CD4-positive, alpha-beta T cell treated with Interleukin-15 for 4 hours (primary cell): ENCODE measurements at places on chromosomes 2 and 18.

GRCh38 chr2:85522090-85522647, 16.8 kb upstream of the MAT2A start:
- no peak for DNase-seq

DNA sequence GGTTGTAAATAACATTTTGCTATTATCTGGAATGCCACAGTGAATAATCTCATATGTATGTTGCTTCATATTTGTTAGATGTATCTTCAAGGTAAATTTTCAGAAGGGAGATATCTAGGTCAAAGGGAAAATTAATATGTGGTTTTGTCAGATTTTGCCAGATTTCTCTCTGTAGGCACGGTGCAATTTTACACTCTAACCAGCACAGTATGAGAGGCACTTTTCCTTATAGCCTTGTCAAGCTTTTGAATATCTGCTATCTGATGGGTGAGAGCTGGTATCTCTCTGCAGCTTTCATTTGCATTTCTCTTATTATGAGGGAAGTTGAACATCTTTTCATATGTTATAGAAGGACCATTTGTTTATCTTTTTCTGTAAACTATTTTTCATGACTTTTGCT, 175.7 kb upstream of the PGAP1 start:
- no peak for DNase-seq

DNA sequence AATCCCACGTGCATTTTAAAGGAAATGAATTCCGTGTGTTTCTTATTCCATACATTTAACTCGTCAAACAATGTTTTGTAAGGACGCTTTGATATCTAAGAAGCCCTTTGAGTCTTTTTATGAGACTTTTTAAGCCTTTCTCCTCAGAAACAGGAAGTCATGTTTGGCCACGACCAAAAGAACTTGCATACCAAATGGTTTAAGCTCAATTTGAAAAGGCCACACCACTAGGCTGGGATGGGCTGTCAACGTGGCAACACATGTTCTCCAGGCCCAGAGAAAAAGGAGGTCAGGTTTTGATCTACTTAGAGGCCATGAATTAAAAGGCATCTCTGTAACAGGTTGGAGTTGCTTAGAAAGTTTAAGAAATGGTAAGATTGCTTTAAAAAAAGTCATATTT, 441.8 kb downstream of the CMPK2 start:
- no peak for DNase-seq

GRCh38 chr2:168929031-168929430, 27.9 kb downstream of the G6PC2 start:
- DNase-seq: no peak

- DNase-seq: no peak
Measured at GRCh38 chr2:29638641-29639040, 282.7 kb downstream of the ALK start.

DNA sequence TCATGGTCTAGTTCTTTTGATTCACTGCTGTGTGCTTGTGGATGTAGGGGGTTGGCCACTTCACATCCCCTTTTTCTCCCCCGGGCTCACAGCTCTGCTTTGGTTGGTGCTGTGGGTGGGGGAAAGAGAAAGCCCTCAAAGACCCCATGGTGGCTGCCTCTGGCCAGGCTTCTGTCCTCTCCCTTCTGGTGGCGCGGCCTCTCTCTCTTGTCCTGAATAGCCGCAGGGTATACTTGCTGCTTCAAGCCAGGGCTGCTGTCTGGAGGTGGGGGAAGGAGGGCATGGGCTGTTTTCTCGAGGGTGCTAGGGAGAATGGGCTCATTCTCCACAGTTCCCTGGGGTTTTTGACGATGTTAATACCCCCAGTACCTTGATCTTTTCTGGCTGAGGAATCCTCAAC, 53.9 kb downstream of the IL1R2 start:
- DNase-seq: no peak

DNA sequence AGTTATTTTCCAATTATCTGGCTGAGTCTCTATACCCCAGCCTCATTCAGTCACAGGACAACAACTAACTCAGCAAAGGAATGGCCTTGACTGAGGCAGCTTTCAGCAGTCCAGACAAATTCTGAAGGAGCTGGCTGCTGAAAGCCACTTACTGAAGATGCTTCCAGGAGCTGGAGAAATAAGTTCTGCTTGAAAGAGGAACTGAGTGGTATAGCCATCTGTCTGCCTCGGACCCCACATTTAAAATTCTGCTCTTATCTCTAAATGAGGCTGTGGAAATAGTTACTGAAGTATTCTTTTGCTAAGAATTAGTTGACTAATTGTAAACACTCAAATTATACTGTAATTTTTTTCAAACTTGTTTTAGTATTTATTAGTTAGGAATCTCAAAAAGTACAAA, 9.1 kb upstream of the GPD2 start:
- no peak for DNase-seq

DNA sequence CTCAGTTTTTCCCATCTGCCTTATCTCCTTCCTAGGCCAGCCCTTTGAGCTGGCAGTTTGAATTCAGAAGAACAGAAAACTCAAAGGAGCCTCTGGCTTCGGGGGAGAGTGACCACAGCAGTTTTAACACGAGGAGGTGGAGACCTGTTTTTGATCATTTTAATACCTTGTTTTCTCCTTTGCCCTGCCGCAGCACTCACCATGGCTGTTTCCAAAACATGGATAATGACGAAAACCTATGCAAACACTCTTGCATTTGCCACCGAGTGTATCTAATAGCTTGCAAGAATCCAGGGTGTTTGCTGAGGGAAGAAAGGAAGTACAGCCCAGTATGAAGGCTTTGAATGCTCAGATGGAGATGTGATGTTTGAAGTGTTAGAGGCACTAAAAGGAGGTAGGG, 167.1 kb downstream of the PRKCE start:
- DNase-seq: no peak

DNA sequence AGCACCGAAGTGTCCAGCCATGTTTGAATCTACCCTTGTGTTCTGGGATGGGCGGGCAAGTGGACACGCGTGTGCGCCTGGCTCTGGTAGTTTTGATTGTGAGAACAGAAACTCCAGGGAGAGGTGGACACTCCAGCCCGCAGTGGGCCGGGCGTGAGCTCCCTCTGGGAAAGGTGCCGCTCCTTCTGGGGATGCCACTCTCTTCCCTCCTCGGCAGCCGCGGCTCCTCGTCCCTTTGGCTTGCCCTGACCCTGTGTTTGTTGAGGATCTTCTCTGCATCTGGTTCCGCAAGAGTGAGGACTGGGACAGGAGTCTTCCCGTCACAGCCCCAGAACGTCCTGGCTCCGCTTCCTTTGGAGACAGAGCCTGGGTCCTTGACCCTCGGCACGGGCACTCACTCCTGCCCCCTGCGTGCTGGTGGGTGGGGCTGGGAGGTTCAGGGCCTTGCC, 1.3 kb downstream of the CTDP1 start:
- no peak for DNase-seq

DNA sequence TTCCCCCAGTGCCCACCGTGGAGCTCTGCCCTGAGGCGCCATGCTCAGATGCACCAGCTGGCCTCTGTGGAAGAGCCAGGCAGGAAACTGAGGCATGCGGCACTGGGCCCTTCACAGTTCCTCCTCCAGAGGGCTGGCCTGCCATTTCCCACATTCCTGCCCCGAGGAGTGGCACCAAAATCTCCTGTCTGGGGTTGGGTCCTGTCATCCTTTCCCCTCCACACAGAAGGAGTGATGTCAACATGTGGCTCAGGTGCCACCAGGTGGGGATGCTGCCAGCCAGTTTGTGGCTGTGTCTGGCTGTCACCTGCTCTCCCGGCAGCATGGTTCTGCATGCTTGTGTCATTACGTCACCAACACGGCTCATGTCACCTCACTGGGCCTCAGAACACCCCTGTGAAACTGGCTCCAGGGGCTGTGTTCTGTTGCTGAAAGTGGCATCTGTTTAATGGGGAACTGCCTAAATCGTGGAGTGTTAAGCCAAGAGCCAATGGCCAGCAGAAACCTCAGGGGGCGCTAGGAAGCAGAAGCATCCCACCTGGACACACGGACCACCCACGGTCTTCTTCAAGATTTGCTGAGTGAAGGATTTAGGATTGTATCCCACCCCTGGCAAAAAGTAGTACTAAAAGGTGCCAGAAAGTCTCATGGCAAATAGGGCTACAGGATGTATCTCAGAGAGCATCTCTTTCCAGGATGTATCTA, 51.3 kb downstream of the ZAP70 start:
- no peak for DNase-seq

DNA sequence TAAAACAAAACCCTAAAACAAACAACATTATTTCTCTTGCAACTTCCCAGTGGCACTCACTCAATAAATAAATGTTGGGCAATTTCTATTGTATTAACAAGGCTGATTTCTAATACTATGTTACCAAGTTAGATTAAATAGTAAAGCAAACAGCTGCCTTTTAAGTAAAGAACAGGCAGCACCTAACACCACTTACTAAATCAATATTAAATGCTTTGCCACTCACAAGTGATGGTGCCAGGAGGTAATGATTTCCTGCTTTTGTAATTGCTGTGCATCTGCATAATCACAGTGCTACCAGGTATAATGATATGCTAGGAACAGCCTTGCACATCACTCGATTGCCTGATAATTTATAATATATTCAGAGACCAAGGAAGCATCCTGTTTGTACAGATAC, 276.5 kb downstream of the NBAS start:
- no peak for DNase-seq

DNA sequence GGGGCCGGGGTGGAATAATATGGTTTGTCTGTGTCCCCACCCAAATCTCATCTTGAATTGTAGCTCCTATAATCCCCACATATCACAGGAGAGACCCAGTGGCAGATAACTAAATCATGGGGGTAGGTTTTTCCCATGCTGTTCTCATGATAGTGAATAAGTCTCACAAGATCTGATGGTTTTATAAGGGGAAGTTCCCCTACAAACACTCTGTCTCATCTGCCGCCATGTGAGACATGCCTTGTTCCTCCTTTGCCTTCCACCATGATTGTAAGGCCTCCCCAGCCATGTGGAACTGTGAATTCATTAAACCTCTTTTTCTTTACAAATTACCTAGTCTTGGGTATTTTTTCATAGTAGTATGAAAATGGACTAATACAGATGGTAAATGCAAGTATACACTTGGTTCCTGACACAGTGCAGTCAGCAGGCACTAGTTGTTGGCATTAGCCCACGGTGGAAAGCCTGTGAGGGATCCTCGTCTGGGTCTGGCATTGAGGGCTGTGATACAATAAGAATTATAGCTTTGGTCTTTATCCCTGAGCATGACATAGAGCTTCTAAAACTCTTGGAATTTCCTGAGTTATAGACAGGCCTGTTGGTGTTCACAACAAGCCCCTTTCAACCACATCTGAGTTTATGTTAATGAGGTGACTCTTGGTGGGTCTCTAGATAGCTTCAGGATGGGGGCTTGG, 135.8 kb downstream of the CABLES1 start:
- no peak for DNase-seq

DNA sequence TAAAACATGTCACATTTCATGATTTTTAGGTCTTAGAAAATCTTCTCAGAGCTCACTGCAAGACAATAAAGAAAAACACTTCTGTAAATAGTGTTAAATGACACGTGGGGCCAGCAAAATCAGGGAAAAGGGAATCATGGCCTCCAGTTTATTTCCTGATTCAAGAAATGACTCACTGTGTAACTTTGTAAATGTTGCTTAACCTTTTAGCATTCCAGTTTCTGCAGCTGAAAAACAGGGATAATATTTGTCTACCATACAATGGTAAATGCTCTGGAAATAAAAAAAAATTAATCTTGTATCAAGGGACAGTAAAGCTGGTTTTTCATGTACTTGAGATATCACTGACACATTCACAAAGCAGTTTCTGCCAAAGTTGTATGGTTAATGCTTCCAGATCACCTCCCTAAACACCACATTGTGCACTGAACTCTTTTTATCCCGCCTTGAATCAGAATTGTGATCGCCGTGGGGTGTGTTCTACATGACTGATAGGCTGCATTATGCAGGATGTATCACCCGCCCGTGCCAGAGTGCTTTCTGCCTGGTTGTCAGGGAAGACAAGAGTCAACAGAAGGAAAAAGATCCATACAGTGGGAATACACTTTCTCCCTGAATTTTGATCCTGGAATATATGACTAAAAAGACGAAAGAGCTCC, 238.8 kb downstream of the IKZF2 start:
- no peak for DNase-seq

- DNase-seq: no peak
Measured at GRCh38 chr2:112693596-112693995, 27.2 kb upstream of the NT5DC4 start.

- no peak for DNase-seq
Measured at GRCh38 chr2:109601783-109602182, 12.0 kb downstream of the SEPTIN10 start.

DNA sequence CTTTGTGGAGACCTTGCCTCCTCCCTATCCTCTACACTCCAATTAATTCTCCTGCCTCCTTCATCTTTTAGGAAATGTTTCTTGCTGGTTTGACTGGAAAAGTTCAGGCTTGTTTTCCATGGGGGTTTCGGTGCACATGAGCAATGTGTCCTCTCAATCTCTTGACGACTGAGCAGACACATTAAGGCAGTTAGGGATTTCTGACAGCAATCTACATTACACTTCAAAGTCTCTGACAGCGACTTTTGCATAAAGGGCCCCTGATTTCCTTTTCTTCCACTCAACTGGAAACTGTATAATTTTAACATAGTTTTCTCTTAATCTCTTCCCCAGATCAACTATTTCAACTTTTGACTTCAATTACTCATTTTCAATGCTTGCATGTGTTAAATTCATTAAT, 394.0 kb downstream of the MEIS1 start:
- no peak for DNase-seq

DNA sequence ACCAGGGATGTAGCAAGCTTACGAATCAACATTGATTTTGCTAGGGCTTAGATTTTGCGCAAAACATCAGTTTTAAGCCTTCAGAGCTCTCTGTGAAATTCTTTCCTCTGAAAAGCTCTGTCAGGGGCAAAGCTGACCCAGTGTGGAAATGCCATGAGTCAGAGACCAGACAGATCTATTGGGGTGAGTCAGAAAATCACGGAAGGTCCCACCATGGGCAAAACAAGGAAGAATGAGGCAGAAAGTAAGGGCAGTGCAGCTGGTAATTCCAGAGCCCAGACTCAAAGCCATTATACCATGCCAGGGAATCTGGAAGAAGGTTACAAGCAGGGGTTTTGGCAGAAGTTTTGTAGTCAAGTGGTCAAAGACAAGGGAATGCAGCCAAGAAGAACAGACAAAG, 256.6 kb upstream of the CTAGE1 start:
- DNase-seq: no peak

GRCh38 chr2:134304394-134305108, 50.7 kb downstream of the MGAT5 start:
- no peak for DNase-seq

GRCh38 chr2:83386549-83386948, 1072.5 kb downstream of the SUCLG1 start:
- DNase-seq: no peak

DNA sequence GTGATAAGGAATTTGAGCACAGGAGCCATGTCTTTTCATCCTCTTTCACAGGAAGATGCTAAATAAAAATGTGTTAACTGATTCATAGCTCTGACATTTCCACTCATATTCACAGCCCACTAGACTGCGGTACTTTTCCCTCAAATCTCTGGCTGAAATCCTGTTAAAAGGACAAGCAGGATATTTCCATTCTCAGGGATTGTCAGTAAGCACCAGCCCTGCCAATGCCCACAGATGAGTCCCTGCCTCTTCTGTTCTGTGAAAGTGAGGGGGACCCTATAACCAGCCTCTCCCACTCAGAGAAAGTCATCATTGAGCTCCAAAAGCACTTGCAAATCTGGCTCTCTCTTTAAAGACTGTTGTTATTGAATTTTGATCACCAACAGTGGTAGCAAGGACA, 440.5 kb downstream of the SETBP1 start:
- no peak for DNase-seq
